ENCODE measurements at places on chromosomes 2 and 18.

DNA sequence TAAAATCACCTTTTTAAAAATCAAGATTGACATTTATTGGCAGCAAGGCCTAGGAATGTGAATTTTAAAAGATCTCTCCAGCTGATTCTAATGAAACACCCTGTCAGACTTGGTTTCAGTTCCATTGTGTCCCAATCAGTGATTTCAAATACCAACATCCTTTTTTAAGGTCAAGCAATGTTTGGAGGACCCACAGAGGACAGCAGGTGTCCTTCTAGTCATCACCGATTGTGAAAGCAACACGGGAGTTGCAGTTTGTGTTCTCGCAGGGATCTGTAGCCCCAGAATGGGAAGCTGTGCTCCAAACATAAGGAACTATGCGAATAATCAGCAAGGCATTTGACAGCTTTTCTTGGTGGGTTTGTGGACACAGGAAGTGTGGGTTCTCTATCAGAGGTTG lies 4.5 kb upstream of the KIDINS220 start:
- DNase-seq = no peak

DNA sequence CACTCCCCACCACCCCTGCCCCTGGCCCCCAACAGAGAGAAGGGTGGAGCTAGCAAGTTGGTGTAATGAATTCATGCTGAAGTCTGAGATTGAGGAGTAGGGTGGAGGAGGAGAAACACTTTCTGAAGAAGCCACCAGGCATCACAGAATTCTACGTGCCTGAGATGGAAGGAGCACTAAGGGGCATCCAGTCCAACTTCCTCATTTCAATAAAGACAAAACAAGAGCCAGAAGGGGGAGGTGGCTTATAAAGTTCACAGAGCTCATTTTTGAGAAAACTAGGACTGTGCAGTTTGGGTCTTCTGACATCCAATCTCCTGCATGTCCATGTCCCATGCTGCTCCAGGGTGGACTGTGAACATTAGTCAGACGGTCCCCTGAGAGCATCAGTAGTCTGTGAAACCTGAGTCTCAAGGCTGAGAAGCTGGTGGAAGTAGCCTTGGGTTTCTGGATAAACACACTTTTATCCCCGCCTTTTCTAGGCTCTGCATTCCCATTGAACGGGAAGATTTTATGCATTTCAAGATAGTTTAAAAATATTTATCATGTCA lies 77.7 kb downstream of the TRIM43 start:
- no peak for DNase-seq

DNA sequence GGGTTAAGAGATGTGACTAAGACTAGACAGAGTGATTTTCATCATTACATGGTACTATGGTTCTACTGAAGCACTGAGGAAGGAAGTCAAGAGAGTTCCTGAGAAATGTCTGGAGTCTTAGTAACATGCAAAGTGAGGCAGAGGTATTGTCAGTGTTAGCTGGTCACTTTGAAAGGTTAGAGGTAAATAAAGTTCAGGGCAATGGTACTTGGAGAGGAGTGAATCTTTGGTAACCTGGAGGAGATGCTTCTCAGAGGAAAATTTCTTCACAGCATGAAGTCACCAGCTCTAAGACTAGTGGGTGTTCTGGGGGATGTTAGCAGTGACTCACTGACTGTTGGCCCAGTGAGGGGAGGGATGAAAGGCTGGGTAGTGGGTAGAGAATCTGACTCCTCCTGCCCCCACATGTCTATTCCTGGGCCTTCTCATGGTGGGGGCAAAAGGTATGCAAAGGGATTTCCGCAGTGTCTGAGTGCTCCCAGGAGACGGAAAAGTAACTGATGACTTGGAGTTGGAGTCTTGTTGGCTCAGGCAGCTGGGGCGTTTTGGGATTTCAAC lies 23.3 kb upstream of the IL1RN start:
- no peak for DNase-seq

GRCh38 chr18:67509741-67510391 lies 6.7 kb downstream of the DSEL start:
- DNase-seq = no peak

DNA sequence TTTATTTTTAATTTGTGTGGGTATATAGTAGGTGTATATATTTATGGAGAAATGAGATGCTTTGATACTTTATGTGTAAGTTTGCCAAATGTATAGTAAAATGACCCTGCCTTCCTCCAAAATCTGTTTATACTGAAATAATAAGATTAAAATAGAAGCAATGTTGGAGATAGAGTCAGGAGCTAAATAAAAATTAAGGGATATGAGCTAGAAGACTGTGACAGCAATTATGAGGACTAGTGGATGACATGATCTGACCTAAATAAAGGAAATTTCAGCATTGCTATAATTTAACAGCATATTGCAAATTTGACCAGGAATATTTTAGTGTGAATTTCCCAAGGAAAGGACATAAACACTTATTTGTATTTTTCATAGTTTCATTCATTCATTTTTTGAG lies 60.7 kb downstream of the ITGB6 start:
- no peak for DNase-seq

GRCh38 chr2:33289961-33290360 lies 186.5 kb upstream of the RASGRP3 start:
- no peak for DNase-seq

- no peak for DNase-seq
Measured at GRCh38 chr2:33291278-33292013, 185.0 kb upstream of the RASGRP3 start.

DNA sequence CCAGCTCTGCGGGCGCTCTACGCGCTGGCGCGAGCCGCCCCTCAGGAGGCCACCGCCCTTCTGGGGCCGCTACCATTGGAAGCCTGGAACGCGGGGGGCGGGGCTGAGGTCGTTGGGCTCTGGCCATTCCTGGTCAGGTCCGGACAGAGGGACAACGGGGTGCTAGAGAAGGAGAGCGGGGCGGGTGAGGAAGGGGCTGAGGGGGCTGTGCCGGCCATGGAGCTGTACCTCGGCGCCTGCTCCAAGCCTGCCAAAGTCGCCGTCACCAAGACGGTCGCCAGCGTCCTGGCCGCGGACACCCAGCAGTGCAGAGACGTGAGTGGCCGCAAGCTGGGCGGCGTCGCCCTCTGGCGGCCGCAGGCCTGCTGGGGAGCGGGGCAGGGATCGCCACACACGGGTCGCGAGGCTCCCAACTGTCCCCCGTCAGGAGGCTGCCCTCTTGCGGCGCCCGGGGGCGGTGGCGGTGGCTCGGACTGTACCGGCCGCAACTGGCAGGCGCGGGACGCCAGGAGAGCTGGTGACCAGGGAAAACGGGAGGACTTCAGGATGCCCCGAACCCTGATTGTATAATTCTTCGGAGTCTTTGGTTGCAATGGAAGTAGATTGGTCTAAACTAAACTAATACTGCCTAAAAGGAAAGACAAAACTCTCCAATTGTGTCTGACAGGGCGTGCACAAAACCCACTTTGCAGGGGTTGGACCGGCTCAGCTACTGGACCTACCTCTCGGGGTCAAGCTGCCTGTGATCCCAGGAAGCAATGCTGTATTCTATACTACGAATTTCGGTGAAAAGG lies at the start of gene FSIP2:
TSS of gene FSIP2 (plus strand) at position 126 of the 794 bp plus-strand sequence. CDS start at position 217, 91 bp downstream.
- DNase-seq = no peak

- DNase-seq = no peak
Measured at GRCh38 chr2:121429119-121429903, 101.4 kb upstream of the RNU4ATAC start.

GRCh38 chr2:20235655-20236305 lies 10.8 kb upstream of the SDC1 start:
- no peak for DNase-seq

GRCh38 chr2:239433777-239434403 lies 33.1 kb upstream of the HDAC4 start:
- DNase-seq = no peak

GRCh38 chr18:42611134-42611533 lies 504.4 kb downstream of the RIT2 start:
- no peak for DNase-seq

DNA sequence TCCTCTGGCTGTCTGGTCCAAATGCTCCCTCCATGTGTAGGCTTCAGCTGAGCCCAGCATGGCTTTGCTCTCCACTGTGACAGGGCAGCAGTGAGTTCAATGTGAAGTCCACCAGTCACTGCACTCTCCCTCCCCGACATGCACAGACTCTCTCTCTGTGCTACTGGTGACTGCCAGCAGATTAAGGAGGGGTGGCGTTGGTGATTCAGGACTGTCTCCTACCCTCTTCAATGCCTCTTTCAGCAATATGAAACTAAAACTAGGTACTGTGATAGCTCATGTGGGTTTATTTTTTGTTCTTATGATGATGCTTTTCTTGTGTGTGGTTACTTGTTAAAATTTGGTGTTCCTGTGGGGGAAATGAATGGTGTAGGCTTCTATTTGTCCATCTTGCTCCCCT lies 201.0 kb upstream of the RBMS1 start:
- DNase-seq = no peak

GRCh38 chr2:142983174-142983573 lies 105.7 kb downstream of the KYNU start:
- DNase-seq = no peak

GRCh38 chr2:217434180-217434975 lies 568.4 kb downstream of the TNS1 start:
- no peak for DNase-seq

- no peak for DNase-seq
Measured at GRCh38 chr18:49726675-49726963, 86.7 kb downstream of the ACAA2 start.

GRCh38 chr18:2997846-2998564 lies 14.9 kb downstream of the LPIN2 start:
- no peak for DNase-seq

DNA sequence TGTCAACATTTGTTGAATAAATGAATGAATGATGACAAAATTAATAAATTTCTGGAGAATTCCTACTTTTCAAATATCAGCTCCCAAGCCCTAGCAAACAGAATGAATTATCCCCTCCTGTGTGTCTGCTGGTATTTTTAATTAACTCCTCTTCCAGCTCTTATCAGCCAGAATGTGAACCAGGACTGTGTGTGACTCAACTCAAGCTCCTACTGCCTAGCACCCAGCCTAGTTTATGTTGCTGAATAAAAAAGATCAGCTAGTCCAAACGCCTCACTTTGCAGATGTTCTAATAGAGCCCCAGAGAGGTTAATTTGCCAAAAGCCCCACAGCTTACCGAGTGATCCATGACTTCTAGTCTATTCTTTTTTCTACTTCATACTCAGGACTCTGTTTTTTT lies 50.3 kb downstream of the RABL2A start:
- no peak for DNase-seq

Measured in activated CD4-positive, alpha-beta T cell treated with anti-CD3 and anti-CD28 coated beads, Interleukin-2, amount 50 U/mL, for 24 hours (primary cell).